ENCODE measurements at places on chromosomes 1 and 21.

DNA sequence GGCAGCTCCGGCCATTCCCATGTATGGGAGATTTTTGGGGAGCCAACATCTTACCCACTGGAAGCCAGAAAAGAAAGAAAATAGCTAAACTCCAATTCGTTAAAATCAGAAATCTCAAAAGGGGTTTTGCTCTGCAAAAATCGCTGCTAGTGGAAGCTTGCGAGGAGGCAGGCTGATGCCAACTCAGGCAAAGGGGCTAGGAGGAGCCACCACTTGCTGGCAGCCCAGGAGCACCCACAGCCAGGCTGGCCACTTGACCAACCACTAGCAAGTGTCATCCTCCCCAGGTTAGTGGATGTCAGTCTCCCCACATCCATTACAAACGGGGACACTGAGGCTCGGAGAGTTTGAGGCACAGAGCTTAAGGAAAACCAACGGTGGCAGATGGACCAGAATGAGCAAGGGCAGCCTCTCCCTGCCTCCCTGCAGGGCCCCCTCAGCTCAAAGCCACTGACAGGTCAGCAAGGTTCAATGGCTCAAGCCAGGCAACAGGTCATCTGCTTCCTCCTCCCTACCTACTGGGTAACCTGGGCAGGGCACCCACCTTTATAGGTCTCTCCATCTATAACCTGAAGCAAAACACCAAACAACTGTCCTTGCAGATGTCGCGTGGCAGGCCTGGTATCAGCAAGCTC is 10.8 kb downstream of the KCNN3 start:
- DNase-seq: no peak

GRCh38 chr1:93167006-93167405 is 13.2 kb downstream of the TMED5 start:
- no peak for DNase-seq

- no peak for DNase-seq
These were observed 596.4 kb upstream of the ZRANB2 start for GRCh38 chr1:71676979-71677925.

GRCh38 chr1:162136760-162137159 is 67.3 kb downstream of the NOS1AP start:
- DNase-seq: no peak

DNA sequence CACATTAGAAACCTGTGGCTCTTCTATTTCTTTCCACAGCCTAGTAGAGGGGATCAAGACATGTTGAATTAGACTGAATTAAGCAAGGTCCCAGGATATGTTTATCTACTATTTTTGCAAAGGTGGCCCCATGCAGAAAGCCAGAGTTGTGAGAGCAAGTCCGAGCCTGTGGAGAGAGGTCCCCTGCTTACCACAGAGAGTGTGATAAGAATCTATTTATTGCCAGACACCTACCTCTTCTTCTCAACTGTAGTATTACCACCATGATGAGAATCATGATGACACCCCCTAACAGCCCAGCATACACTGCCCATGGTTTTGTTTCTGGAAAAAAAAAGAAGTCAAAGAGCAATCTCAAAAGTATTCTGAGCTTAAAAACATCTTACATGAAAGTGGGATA is 23.0 kb downstream of the SLAMF1 start:
- DNase-seq: no peak

GRCh38 chr1:174258148-174258550 is 98.8 kb downstream of the RABGAP1L start:
- no peak for DNase-seq

DNA sequence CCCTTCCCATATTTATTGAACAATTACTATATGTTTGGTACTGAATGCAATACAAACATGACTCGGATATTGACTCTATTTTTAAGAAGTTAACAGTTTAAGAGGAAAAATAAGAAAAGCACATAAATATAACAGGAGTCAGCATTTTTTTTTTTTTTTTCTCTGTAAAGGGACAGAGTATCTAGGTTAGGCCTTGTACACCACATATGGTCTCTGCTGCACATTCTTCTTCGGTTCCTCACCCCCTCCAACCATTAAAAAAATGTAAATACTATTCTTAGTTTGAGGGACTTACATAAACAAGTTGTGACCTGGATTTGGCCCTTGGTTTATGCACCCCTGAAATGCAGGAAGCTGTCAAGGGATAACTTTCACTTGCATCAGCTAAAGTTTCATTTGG is 40.4 kb downstream of the PHC2 start:
- DNase-seq: no peak

DNA sequence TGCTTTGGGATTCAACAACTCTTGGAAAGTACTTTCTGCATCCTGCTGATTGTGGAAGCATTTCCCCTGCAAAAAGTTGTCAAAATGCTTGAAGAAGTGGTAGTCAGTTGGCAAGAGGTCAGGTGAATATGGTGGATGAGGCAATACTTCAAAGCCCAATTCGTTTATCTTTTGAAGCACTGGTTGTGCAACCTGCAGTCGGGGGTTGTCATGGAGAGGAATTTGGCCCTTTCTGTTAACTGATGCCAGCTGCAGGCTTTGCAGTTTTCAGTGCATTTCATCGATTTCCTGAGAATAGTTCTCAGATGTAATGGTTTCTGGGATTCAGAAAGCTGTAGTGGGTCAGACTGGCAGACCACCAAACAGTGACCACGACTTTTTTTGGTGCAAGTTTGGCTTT is 47.6 kb upstream of the GJA5 start:
- DNase-seq: no peak

Measured in CD8-positive, alpha-beta T cell (primary cell).